ENCODE measurements at places on chromosomes 5 and 9.

- DNase-seq = no peak
Measured at GRCh38 chr9:127021664-127022363, 100.6 kb downstream of the ANGPTL2 start.

- no peak for DNase-seq
Measured at GRCh38 chr5:35483780-35484179, 133.9 kb upstream of the SPEF2 start.

GRCh38 chr5:135034963-135035677 is 1.1 kb upstream of the PITX1 start:
- no peak for DNase-seq

DNA sequence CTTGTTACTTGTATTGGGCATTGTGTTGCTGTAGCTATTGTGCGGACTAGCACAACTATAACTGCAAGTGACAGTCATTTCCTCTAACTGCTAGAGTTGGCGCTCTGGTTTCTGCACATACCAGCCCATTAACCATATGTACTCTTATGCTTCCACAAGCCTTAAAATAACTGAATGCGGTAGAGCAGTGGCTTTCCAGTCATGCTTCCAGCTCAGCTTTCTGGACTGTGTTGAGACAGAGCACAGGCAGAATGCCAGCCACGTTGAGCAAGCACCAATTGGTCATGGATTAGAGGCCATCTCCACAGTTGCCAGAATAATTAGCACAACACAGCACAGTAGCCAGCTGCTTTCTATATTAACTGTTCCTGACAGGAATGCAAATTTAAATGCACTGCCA is 12.2 kb downstream of the INVS start:
- no peak for DNase-seq

- no peak for DNase-seq
Measured at GRCh38 chr5:97751540-97751939, 568.5 kb upstream of the RIOK2 start.

DNA sequence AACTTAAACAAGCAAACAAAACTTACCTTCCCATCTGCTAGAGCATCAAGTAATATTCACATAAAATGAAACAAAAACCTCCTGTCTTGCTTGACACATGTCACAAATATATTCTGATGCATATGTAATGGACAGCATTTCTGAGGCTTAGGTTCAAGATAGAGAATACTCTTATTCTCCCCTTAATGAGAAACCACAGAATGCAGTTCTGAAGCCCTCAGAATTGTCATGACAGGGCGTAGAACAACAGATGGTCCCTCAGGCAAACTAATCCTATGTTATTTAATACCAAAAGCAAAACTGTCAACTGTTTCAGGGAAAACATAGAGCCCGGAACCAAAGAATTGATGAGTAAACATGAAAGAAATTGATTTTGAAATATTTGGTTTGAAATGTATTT is 229.9 kb upstream of the RIOK2 start:
- no peak for DNase-seq

- DNase-seq = no peak
Measured at GRCh38 chr5:52771343-52772039, 16.2 kb upstream of the ITGA1 start.

GRCh38 chr5:98578438-98578837 is 195.0 kb upstream of the RGMB start:
- no peak for DNase-seq

- DNase-seq = no peak
Measured at GRCh38 chr9:16809912-16810610, 60.4 kb downstream of the BNC2 start.

- DNase-seq = no peak
Measured at GRCh38 chr9:118418887-118419565, 714.8 kb downstream of the TLR4 start.

DNA sequence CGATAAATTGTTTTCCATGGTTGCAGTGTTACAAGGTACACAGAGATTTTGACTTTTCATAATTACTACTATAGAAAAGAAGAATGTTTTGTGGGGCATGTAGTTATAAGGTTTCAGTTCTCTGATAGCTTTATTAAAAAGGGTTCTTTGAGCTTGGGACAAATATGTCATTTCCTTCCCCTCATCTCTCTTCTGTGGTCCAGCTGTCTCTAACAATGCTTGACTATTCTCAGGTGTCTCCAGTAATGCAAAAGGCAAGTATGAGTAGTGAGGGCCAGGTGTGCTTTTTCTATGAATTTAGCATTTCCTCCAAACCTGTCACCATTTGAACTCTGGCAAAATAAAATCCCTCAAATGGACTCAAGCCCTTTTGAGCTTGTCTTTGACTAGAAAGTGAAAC is 84.3 kb downstream of the SLF1 start:
- DNase-seq = no peak

DNA sequence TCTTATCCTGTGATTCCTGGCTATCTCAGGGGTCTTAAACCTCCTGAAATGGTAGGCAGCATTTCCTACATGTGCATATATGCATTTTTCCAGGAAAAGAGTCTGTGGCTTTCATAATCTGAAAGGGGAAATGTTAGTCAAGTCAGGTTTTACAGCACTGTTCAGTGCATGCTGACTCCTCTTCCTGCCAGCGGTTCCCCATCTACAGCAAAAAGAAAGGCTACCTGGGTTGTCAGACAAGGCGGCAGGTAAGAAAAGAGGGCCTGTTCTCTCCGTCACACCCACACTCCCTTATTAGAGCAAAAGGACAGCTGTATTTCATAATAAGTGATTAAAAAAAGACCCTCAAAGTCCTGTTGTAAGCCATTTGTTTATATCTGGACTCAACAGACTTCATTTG is 4.3 kb upstream of the SPATA6L start:
- DNase-seq = no peak

DNA sequence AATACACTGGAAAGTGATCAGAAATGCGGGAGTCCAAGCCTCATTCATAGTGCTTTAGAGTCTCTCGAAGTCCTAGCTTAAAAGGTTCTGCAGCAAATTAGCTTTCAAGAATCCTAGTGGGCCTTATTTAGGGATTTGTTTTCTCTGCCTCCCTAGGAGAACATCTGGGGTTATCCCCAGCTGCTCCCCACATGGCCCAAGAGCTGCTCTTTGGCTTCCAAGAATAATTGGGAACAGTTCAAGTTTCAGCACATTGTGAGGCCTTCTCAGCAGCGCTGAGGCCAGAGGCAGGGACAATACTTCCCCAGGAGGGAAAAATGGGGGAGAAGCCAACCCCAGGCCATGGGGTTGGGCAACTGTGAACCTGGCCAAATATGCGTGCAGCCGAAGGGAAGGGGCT is 108.7 kb downstream of the LIFR start:
- no peak for DNase-seq

DNA sequence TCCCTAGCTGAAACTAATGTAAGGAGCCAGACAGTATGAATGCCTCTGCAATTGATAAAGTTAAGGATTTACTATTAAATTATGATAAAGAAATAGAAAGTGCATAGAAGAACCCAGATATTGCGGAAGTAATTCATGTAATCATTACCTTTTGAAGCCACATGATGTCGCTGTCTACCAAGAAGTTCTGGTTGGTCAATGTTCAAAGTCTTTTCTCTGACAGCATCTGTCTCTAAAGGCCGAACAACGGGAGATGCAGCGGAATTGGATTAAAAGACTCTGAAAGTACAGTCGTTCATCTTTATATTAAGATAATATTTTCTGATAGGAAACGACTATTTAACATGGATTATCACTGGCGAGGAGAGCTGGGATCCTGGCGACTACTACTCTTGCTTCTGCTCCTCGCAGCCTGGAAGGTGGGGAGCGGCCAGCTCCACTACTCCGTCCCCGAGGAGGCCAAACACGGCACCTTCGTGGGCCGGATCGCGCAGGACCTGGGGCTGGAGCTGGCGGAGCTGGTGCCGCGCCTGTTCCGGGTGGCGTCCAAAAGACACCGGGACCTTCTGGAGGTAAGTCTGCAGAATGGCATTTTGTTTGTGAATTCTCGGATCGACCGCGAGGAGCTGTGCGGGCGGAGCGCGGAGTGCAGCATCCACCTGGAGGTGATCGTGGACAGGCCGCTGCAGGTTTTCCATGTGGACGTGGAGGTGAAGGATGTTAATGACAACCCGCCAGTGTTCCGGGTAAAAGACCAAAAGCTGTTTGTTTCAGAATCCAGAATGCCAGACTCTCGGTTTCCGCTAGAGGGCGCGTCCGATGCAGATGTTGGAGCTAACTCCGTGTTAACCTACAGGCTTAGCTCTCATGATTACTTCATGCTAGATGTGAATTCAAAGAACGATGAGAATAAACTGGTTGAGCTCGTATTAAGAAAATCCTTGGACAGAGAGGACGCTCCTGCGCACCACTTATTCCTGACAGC is at the start of gene PCDHA8:
TSS of gene PCDHA8 (plus strand) at position 210 of the 985 bp plus-strand sequence. CDS start at position 345, 135 bp downstream.
- DNase-seq = no peak
